ENCODE measurements at places on chromosomes 2 and 18. TPM values are rescaled to one million over a fixed set of nuclear protein-coding genes. Genes with fewer than 3 reads are reported as not detected.

Gene MDH1B
- total RNA-seq: 0.12 TPM

- no peak for DNase-seq
- H3K4me1 ChIP-seq: no peaks in the 10 kb centered on the region
- no peak overlapping the region for H3K27ac ChIP-seq
- H3K36me3 ChIP-seq: no peaks in the 10 kb centered on the region
- H3K27me3 ChIP-seq: peaks cover 7% of the 10 kb centered on the region
Measured at GRCh38 chr2:47737191-47737975, 45.6 kb upstream of the MSH6 start.

Gene BMP10
- total RNA-seq: not detected

- peaks cover 27% of the 10 kb centered on the region for H3K27me3 ChIP-seq
- H3K4me1 ChIP-seq: peaks cover 3% of the 10 kb centered on the region
- H3K36me3 ChIP-seq: no peaks in the 10 kb centered on the region
- H3K4me3 ChIP-seq: no peak overlapping the region
Measured at GRCh38 chr2:204550751-204551511, 5.7 kb downstream of the PARD3B start.

GRCh38 chr2:54439582-54439981 lies 16.5 kb upstream of the SPTBN1 start:
- DNase-seq: no peak
- H3K4me3 ChIP-seq: no peak overlapping the region
- no peaks in the 10 kb centered on the region for H3K4me1 ChIP-seq
- peaks cover 16% of the 10 kb centered on the region for H3K27me3 ChIP-seq
- no peak overlapping the region for H3K27ac ChIP-seq

All from activated CD4-positive, alpha-beta T cell treated with anti-CD3 and anti-CD28 coated beads, Interleukin-2, amount 10 ng/mL, durations not matched to agents 24 days and 14 days (primary cell).